Stimulated activated CD4-positive, alpha-beta T cell treated with anti-CD3 and anti-CD28 coated beads, TNF-alpha, amount 100 ng/mL, for 1 hour (primary cell): ENCODE measurements at places on chromosomes 12 and 14.
A peak's percentile ranks its signal among the peaks of the same experiment; 100 is the strongest.

- no peak for DNase-seq
Observed at GRCh38 chr14:94620597-94620996, 8.4 kb downstream of the SERPINA3 start.

GRCh38 chr12:12907552-12907951 is 16.2 kb downstream of the GPRC5A start:
- DNase-seq: no peak

- DNase-seq: no peak
Observed at GRCh38 chr14:55514819-55515490, 65.1 kb upstream of the KTN1 start.

GRCh38 chr12:34126239-34126641 is 103.9 kb downstream of the ALG10 start:
- DNase-seq: no peak

GRCh38 chr14:61125867-61126572 is 145.0 kb downstream of the SLC38A6 start:
- no peak for DNase-seq

DNA sequence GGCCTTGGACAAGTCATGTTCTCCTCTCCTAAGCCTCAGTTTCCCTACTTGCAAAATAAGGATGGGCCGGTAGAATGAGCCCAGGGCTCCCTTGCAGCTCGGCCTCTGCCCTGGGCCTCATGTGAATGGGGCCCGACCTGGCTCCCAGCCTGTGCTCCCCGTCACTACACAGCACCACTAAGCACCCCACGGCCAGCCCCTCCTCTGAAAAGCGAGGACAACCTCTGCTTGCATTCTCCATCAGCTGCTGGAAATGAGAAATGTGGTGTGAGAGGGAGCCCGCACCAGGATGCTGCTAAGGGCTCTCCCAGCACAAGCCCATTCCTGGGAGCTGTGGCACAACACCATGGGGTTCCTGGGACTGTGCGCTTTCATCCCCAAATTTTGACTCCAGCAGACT is 10.2 kb downstream of the SLC25A47 start:
- DNase-seq: no peak

GRCh38 chr12:15862840-15863239 is 19.3 kb upstream of the STRAP start:
- DNase-seq: no peak

GRCh38 chr14:54929556-54929955 is 26.9 kb upstream of the GCH1 start:
- DNase-seq: no peak

- DNase-seq: no peak
Observed at GRCh38 chr12:91226951-91227350, 44.3 kb upstream of the DCN start.

GRCh38 chr12:71725011-71725410 is 29.7 kb upstream of the RAB21 start:
- no peak for DNase-seq

DNA sequence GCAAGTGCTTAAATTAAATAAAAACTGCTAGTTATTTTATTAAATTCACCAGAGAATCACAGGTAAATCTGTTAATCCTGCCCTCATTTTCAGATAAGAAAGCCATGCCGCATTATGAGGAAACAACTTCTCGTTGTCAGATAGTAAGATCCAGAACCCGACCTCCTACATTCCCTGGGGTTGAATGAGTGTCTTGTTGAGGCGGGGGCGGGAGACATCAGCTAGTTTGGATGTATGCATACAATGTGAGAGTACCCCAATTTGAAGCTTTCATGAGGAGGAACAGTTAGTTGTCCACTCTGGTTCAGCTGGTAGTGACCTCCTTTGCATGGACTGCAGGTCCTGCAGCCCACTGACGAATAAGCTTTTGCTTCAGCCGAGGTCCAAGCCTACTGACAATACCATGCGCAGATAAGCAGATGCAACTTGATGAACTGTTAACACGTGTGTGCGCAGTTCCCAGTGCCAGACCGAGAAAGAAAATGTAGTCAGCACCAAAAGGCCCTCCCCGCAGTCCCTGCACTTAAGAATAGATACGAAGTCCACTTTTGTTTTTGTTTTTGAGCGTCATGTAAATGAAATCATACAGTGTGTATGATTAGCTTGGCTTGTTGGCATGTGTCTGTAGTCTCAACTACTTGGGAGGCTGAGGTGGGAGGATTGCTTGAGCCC is 34.9 kb downstream of the EVL start:
- DNase-seq: no peak

DNA sequence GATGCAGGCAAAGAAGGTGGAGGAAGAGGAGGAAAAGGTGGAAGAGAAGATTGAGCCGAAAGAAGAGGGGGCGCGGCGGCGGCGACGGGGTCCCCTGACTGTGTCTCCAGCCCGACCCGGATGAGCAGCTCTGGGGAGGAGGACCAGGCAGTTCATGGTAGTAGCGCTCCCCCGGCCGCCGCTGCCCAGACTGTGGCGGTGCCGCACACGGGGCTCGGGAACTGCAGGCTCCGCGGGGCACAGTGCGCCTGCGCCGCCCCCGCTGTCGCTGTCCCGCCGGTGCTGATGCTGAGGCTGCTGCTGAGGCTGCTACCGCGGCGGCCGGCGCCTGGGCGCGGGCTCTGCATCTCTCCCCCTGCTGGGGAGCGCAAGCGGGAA is at the start of gene KCNH5:
TSS of gene KCNH5 (minus strand) at position 225 of the 378 bp plus-strand sequence. CDS start 272 bp downstream, outside the sequence.
- no peak for DNase-seq

GRCh38 chr14:77786148-77786547 is 13.8 kb upstream of the ADCK1 start:
- no peak for DNase-seq

DNA sequence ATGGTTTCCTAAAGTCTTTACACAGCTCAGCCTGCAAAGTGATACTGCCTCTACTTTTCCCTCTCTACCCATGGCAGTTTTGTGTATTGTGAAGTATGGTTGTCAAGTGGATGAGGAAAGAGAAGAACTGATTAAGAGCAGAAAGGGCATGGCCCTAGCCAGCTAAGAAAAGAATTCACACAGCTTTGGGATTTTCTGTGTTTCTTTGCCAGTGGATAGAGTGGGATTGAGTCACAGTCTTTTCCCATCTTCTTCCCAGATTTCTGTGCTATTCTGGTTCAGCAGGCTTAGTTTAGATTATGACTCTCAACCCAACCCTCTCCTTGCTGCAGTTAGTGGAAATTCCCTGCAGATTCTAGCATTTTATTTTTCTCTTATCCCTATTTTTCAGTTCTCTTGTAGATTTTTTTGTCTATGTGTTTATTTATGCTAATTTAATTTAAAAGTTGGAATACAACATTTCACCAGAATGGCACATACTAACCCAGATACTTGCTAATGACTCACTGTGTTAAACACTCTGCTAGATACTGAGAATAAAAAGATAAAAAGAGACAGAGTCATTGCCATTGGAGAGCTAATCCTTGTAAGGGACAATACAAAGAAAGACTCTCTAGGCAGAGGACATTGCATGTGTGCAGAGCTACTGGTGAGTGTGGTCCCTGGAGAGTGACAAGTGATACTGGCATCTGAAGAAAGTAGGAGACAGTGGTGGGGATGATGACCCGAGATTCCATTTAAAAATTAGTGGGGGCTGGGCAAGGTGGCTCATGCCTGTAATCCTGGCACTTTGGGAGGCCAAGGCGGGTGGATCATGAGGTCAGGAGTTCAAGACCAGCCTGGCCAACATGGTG is 106.3 kb downstream of the ST8SIA1 start:
- DNase-seq: no peak

DNA sequence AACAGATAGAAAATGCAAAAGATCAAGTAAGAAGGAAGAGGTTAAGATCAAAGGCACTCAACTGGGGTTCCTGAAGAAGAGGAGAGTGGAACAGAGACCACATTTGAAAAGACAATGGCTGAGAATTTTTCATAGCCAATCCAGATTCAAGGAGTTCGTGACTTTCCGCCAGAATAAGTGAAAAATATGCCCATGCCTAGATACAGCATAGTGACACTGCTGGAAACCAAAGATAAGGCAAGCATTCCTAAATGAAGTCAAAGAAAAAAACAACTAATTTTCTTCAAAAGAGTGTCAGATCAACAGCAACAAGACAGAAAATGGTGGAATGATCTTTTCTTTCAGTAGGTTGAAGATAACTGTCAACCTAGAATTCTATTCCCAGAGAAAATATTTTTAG is 47.5 kb downstream of the EGLN3 start:
- DNase-seq: no peak

DNA sequence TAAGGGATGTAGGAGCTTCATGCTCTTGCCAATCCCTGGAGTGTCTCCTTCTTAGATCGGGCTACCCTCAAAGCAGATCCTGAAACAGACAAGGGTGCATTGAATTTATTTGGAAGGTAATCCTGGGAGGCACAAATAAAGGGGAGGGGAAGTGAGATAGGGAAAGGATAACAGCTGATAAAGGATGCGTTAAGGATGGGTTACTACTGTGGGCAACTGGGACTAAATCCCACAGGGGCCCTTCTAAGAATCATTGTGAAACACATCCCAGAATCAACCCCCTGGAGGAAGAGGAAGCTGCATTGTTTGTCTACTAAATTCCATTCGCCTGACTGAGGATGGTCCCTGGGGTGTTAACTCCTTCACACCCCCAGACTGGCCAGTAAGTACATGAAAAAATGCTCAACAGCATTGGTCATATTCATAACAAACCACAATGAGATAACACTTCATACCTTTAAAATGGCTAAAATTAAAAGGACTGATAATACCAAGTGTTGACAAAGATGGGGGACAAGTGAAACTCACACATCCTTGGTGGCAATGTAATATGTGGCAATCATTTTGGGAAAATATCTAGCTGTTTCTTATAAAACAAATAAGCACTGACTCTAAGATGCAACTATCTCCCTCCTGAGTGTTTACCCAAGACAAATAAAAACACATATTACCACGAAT is 37.0 kb upstream of the CMKLR1 start:
- no peak for DNase-seq

- DNase-seq: no peak
Observed at GRCh38 chr14:54348001-54348611, 48.7 kb upstream of the CDKN3 start.

DNA sequence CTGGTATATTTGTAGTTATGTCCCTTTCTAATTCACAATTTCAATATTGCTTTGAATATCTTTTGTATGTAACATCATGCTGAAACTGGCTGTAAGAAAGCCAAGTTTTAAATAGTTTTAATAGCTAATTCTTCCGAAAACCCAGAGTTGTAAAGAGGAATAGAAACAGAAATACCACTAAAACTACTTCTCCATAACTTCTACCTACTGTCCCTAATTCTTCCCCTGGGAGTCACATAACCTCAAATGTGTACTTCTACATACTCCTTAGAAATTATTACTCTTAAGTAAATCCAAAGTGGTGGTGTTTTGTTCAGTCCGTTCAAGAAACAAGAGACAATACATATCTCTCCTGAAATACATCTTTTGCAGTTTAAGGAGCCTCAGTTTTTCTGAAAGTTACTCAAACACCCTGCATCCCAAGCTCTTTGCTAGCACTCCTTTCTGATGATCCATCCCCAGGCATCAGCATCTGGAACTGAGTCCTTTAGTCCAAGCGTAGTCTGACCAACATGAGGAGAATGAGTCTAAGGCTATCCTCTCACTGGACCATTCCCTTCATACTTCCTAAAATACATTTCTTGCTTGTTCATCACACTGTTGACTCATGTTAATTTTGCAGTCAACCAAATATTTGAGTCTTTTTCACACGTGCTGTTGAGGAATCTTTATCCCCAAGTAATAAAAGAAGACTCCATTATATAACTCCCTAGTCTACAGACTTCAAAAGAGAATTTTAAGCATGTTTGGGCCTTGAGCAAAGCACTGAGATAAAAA is 214.3 kb upstream of the NUDT4 start:
- no peak for DNase-seq

GRCh38 chr14:68510201-68511128 is 282.4 kb downstream of the ZFP36L1 start:
- no peak for DNase-seq

GRCh38 chr12:24200010-24200409 is 250.5 kb upstream of the SOX5 start:
- no peak for DNase-seq

- no peak for DNase-seq
Observed at GRCh38 chr14:32009976-32010581, 67.0 kb upstream of the ARHGAP5 start.

GRCh38 chr12:104682790-104683279 is 226.1 kb downstream of the CHST11 start:
- DNase-seq: peak; percentile 39

DNA sequence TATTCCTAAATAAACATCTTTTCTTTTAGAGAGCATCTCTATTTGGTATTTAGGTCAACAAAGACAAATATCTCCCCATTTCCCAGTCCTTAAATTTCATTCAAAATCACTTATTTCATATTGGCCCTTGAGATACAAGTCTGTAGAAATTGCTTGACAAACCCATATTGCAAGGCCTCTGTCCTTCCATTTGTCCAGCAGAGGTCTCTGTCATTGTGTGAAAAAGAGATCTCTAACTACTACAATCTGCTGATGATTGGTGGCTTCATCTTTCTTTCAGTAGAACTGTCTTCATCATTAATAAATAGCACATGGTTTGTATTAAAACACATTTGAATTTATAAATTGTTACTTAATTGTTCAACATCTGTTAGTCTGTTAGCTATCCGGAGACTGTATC is 252.6 kb downstream of the ACSS3 start:
- DNase-seq: no peak

GRCh38 chr14:77043177-77043983 is 14.9 kb upstream of the IRF2BPL start:
- no peak for DNase-seq

GRCh38 chr12:68970951-68971350 is 38.0 kb upstream of the CPM start:
- no peak for DNase-seq

- DNase-seq: no peak
Observed at GRCh38 chr12:79897617-79898016, 37.3 kb downstream of the PPP1R12A start.

- DNase-seq: no peak
Observed at GRCh38 chr14:57244106-57244505, 24.6 kb downstream of the EXOC5 start.
